ENCODE measurements at places on chromosomes 12 and 14. TPM values are rescaled to one million over a fixed set of nuclear protein-coding genes. Genes with fewer than 3 reads are reported as not detected.
A peak's percentile ranks its signal among the peaks of the same experiment; 100 is the strongest.

DNA sequence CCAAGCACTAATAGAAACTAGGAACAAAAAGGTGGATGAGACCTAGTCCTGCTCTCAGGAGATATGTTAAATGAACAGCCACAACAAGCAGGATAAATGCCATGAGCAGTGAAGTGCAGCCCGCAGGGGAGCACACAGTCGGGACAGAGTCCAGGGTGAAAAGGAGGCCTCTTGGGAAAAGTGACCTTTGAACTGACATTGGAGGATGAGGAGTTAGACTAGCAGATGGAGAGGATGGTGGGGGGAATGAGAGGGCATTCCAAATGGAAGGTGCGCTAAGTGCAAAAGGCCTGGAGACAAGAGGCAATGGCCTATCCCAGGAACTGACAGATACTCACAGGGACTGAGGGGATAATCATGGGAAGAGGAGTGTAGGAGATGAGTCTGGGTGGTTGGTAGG lies 4.5 kb downstream of the OS9 start:
- DNase-seq = no peak

GRCh38 chr12:10130042-10130441 lies at the start of gene CLEC7A:
CLEC7A (minus strand) TSS chr12:10130199; CDS start chr12:10130082, 117 bp downstream.
- no peak for DNase-seq

DNA sequence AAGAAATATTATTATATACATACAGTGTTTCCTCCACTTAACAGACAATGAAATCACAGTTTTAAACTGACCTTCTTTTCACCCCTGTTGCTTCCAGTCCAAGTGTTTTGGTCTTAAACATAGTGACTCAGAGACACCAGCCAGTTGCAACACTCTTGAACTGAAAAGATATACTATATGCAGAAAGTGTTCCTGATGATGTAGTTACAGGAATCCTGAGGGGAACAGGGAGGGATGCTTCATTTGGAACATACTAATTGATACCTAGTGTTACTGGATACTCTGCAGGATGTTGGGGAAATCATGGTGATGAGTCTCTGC lies 420.8 kb downstream of the CCDC91 start:
- DNase-seq = peak; percentile 12

DNA sequence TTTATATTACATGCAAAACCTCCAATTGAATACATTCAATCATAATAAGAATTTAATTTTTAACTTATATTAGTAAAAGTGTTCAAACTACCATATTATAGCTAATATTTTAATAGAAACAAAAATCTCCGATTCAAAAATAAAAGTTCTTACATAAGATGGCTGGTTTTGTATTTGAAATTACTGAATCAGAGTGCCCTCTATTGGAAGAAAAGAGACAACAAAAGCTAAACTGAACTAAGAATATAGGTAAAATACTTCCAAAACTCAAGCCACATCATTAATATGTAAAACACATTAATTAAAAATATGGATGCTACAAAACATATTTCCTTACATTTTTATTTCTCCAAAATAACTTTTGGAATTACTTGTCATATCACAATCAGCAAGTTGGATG lies 120.3 kb downstream of the GARIN6 start:
- DNase-seq = peak; percentile 37

DNA sequence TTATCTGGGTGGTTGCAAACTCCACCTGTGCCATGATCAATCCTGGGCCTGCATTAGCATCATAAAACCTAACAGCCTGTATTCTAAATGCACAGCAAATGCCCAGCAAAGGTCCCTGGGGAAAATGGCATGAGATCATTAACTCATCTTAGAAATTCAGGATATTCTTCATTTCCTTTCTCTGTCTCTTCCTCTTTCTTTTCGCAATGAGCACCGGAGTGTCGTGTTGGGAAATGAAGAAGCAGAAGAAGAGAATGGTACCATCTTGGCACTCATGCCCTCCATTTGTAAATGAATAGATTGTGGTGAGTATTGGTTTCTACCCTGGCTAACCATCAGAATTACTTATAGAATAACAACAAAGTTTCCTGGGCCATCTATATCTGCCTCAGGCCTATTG lies 193.6 kb downstream of the GALC start:
- DNase-seq = no peak

- DNase-seq = no peak
Observed at GRCh38 chr14:86501611-86502010, 971.7 kb downstream of the FLRT2 start.

DNA sequence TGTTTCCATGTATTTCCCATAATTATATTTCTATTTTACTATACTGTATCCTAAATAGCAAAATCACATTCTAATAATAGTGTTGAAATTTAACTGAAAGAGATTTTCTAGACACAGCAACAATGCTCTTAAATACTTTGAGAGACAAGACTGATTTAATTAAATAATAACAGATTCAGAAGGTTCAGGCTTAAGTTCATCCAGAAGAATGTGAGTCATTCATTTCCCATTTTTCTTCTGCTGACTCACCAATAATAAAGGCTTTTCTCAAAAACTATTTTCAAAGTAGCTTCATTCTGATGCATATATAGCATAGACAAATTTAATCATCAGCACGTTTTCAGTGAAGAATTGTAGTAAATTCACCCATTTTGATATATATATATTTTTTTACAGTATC lies 481.4 kb downstream of the MDGA2 start:
- DNase-seq = no peak

GRCh38 chr14:105602243-105602750 lies 75.9 kb downstream of the TMEM121 start:
- no peak for DNase-seq

DNA sequence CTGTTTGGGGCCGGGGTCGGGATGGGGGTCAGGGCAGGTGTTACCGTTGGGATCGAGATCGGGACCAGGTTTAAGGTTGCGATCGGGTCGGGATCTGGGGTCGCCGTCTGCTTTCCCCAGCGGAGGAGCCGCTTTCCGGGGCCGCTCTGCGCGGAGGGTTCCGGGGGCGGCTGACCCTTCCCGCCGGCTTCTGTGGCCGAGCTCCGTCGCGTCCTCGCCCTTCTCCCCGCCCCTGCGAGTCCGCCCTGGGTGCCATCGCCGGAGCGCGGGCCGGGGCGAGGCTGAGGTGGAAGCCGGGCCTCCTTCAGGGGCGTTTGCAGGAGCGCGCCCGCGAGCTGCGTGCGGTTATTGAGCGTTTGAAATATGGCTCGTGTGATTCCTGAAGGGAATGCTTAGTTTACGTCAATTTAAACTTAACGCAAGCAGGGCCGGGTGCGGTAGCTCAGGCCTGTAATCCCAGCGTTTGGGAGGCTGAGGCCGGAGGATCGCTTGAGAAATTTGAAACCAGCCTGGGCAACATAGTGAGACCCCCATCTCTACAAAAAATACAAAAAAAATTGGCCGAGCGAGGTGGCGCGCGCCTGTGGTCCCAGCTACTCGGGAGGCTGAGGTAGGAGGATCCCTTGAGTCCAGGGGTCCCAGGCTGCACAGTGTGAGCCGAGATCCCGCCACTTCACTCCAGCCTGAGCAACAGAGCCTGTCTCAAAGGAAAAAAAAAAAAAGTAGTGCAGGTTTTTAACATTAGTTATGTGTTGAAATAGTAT lies 620 bp downstream of the PGAM5 start:
- DNase-seq = peak; percentile 21

Gene IL31
- not detected for total RNA-seq

Gene KRT79
- total RNA-seq = not detected
